ENCODE measurements at places on chromosomes 1 and 21.

DNA sequence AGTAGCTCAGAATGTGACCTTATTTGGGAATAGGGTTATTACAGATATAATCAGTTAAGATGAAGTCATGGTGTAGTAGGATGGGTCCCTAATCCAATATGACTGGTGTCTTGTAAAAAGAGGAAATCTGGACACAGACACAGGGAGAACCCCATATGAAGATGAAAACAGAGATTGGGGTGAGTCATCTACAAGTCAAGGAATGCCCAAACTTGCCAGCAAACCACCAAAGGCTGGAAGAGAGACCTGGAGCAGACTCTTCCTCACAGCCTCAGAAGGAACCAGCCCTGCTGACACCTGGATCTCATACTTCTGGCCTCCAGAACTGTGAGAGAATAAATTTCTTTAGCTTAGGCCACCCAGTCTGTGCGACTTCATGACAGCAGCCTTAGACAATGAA, 29.9 kb downstream of the KRTAP19-8 start:
- DNase-seq = no peak

DNA sequence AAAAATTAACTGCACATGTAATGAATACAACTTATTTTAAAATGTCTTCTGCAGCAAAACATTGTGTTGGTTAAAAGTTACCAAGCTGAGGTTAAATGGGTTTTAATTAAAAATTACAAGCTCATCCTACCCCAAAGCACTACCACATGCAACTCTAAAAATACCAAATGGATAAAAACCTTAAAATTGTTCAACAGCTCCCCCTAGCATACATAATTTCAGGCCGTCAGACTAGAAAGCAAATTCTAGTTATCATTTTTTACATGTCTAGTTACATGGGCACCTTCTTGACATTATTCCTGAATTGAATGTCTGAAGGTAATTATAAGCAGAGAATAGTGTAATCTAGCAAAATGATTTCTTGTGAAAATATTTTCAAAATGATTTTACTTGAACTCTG, 176.5 kb downstream of the C1orf21 start:
- DNase-seq = peak; percentile 24

GRCh38 chr21:18760247-18760646, 356.7 kb upstream of the TMPRSS15 start:
- no peak for DNase-seq

DNA sequence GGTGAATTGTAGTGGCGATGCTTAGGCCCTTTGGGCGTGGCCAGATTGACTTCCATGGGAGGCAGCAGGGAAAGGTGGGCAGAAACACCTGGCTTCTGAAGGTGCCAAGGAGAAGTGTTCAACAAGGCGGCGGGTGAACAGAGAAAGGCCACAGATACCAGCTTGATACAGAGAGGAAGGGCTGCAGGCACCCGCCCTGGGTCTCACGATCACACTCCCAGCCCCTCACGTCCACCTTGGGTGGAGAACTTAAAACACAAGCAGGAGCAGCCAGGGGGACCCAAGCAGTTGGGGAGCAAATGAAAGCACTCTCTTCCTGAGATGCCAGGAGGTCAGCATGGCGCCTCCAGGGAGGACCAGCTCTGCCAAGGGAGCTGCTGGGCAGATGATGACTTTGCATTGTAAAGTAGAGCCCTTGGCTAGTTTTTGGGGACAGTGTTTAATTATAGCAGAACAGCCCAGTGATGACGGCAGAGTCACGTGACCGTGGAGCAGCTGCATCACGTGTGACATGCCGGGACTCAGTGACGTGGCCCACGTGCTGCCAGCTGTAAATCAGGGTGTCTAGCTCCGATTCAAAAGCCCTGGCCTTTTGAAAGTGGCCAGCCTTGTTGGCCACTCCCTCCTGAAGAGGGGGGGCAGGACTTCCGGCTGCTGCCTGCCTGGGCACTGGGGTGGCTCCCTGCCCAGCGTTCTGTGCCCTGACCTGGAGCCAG, 19.0 kb downstream of the SLC37A1 start:
- DNase-seq = no peak

DNA sequence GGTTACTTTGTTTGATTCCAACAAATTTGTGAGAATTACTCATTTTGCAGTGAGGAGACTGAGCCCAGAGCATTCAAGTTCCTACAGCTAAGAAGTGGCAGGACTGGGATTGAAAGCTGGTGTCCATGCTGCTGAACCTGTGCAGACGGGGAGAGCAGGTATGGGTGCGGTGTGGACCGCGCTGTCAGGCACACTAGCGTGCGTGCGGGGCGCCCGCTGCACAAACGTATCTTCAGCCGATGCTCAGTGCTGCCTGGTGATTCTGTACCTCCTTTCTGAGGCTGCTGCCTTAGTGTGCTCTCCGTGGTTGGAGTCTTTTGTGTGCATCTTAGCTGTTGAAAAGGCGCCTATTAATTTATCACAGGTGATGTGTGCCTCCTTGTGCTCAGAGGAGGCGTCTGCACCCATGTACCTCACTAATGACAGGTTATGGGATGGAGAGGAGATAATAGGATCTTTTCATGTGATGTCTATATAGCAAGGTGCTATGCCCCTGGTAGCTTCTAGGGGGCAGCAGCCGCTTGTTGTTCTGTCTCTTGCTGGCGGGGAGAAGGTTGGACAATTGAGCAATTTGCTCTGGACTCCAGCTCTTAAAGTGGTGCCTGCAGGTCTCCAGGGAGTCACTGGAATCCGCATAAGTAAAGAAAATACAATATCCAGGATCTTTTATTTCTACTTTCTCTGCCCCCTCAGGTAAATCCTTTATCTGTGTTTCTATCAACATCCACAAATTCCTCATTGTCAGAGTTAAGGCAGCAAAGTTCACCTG, 32.5 kb downstream of the PEX14 start:
- peak; percentile 86 for DNase-seq

DNA sequence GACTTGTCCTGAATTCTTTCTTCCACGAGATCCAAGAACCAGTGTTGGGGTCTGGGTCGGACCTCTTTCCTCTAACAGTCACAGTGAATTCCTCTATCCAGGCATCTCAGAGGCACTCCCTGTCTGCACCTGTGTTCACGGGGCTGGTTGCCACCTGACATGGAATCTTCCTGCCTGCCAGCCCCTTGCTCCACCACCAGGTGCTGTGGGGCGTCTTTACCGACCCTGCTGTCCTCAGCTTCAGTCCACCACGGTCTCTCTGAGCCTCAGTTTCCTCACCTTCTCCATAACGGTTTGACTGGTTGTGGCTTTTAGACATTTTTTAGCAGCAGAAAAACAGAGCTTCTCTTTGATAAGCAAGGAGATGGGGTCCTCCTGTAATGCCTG, 62.7 kb downstream of the SDC3 start:
- DNase-seq = no peak

Measured in HCEC 1CT (cell line).